ENCODE measurements at places on chromosomes 13 and 19.
A peak's percentile ranks its signal among the peaks of the same experiment; 100 is the strongest.

- no peak for DNase-seq
Observed at GRCh38 chr13:100493418-100493817, 95.2 kb downstream of the GGACT start.

- DNase-seq: no peak
Observed at GRCh38 chr19:39749981-39750380, 12.2 kb upstream of the CLC start.

DNA sequence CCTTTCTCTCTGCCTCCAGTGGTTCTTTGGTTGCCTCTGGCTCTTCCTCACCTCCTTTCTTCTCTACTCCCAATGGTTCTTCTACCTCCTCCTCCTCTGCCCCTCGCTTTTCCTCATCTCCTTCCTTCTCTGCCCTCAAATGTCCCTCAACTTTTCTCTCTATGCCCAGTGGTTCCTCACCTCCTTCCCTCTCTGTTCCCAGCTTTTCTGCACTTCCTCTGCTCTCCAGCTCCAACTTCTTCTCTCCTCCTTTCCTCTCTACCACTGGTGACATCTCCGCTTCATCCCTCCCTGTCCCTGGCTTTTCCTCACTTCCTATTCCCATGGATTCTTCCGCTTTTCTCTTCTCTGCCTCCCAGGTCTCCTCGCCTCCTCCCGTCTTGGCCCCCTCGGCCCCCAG lies 7.8 kb downstream of the PALM3 start:
- DNase-seq: no peak

GRCh38 chr19:3573858-3574637 lies 1.3 kb downstream of the HMG20B start:
- DNase-seq: peak; percentile 84

- no peak for DNase-seq
Observed at GRCh38 chr13:111488486-111489132, 168.2 kb downstream of the TEX29 start.

DNA sequence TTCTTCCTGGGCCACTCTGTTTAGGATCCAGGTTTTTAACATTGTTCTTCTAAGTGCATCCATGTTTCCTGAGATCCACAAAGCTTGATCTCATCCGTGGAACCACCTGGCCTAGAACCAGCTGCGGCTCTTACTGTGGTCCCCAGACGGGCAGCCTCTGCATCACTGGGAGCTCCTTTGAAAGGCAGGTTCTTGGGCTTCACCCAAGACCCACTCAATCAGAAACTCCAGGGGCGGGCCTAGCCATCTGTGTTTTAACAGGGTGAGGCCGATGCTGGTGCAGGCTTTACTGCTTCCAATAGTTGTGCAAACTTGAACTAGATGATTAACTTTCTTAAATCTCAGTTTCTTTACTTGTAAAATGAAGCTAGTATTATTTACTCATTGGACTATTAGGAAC lies 605.7 kb downstream of the FGF9 start:
- no peak for DNase-seq

GRCh38 chr19:21947775-21948174 lies 63.0 kb downstream of the ZNF208 start:
- no peak for DNase-seq

GRCh38 chr13:35822666-35823065 lies 308.5 kb downstream of the DCLK1 start:
- DNase-seq: no peak

- DNase-seq: no peak
Observed at GRCh38 chr19:719636-720344, 11.1 kb downstream of the PALM start.

DNA sequence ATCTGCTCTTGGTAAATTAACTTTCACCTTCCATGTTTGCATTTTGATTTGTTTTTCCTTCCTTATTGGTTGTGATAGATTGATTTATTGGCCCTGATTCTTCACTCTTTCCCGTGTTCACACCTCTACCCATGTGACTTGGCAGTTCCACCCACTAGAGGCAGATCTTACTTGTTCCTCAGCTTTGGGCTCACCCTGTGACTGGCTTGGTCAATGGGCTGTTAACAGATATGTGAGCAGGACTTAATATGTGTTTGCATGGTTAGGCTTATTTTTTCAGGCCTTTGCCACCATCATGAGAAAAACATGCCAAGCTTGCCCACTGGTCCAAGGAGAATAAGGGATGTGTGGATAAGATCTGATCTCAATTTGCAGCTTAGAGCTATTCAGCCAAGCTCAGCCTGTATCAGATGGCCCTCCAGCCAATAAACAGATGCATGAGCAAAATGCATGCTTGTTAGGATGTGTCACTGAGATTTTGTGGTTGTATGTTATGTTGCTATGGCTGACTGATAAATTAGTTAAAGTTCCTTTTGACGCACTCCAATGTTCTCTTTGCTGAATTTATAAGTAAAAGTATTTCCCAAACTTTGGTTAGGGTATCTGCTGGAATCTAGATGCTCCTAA lies 48.0 kb downstream of the RGCC start:
- peak; percentile 70 for DNase-seq

DNA sequence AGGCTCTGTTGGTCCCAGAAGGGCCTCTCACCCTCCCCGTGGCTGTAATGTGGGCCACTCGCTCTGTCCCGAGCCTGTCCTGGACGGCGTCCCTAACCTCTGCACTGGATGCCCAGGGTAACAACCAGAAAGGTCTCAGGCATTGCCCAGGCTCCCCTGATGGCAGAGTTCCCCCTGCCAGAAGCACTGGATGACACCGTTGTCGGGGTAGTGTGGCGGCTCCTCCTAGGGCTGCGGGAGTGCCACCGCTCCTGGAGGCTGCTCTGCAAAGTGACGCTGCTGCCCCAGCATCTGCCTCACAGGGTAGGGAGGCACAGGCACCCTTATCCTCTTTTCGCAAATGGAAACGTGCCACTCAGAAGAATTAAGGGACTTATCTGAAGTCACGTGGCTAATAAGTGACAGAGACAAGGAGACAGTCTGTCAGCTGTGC lies 32.0 kb downstream of the MPHOSPH8 start:
- DNase-seq: no peak

DNA sequence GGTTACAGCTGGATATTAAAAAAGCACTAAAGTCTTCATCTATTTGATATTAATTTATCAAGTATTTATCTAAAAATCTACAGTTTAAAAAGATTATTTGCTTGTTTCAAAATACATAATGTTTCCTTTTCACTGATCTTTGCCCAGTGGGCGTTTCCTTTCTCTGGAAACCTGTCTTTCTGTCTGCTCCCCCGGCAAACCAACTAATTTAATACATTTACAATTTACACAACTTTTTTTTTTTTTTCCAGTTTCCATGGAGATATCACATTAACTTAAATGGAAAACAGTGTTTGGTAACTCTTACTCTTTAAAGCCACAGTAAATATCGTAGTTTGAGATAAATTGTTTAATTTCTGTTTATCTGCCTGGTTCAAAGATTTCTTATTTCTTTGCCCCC lies 5.3 kb downstream of the GPC6 start:
- DNase-seq: no peak

- DNase-seq: no peak
Observed at GRCh38 chr13:112893570-112894422, 75.2 kb upstream of the MCF2L start.

DNA sequence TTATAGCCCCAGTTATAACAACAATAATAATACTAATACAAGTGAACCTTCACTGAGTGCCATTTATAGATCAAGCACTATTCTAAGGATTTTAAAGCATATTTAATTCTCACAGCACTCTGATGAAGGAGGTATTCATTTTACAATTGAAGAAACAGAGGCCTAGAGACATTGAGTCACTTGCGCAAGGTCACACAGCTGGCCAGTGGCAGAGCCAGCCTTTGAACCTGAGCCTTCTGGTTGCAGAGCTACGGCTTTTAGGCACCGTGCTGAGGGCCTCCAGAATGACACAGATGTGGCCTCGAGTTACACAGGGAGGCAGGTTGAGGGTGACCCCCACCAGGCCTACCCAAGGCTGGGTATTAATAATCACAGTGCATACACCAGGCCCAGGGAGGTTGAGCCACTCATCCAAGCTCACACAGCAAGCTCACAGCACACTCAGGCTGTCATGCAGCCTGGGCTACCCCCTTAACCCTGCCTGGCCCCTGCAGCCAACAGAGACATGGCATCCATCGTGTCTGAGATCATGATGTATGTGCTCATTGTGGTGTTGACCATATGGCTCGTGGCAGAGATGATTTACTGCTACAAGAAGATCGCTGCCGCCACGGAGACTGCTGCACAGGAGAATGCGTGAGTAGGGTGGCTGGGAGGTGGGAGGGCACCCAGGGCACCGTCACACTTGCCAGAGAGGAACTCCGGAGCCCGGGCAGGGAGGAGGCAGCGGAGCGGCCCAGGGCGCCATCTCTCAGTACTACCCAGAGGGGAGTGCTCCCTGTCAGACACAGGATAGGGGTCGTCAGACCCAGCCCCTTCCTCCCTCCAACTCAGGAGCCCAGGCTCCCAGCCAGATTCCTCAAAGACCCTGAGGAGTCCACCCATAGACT lies 2.7 kb upstream of the HPN start:
- no peak for DNase-seq

DNA sequence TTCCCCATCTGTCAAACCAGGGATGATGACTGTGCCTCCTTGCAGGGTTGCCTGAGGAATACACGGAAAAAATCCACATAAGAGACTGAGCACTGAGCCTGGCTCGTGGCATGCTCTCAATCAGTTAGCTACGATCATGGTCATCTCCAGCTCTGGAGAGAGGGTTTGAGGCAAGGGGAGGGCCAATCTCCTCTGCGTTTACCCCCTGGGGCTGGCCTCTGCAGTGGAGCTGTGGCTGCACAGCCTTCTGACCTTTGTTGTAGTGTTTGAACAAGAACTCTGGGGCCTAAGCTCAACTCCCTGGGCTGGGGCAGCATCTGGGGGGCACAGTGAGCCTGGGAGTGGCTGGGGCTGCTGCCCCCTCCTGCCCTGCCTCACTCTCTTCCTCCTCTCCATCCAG lies 5.9 kb downstream of the LRRC4B start:
- no peak for DNase-seq

DNA sequence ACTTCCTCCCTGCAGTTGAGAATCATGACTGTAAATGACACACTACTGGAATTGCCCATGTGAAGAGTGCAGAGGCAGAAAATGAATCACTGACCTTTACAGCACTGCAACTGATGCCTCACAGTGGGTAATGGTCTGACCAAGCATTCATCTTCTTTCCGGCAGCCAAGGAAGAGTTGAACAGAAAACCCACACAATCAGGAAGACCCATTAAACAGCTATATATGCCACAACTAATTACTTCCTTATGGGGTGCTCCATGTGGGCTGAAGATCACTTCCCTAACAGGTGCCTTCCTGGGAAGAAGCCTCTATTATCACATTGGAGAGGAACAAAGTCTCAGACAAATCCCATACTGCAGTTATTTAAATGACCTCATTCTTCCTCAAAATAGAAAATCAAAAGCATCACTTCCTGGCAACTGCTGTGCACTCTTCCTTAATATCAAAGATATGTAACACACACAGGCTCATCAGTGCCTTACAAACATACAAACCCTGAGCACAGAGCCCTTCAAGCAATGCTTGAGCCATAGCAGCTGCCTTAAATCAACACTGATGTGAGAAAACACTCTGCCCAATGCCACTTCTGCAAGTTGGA lies 45.8 kb downstream of the RUBCNL start:
- DNase-seq: peak; percentile 82

- no peak for DNase-seq
Observed at GRCh38 chr19:18879579-18880373, 16.2 kb downstream of the CERS1 start.

DNA sequence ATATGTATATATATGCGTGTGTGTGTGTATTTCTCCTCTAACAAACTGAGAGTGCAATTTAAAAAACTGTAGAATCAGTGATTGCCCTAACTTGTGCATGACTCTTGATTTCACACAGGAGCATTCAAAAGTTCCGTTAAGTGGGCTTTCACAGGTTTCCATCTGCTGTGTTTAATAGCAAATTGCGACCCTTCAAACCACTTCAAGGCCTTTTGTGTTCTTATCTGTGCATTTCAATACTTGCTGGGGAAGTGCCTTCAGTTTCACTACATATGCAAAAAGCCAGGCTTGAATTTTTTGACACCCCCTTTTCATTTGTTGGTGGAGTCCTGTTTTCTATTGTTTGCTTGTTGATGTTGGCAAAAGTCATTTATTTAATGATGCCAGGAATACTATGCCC lies 158.0 kb downstream of the TM9SF2 start:
- no peak for DNase-seq

GRCh38 chr13:45143346-45143751 lies 23.0 kb downstream of the GTF2F2 start:
- no peak for DNase-seq

DNA sequence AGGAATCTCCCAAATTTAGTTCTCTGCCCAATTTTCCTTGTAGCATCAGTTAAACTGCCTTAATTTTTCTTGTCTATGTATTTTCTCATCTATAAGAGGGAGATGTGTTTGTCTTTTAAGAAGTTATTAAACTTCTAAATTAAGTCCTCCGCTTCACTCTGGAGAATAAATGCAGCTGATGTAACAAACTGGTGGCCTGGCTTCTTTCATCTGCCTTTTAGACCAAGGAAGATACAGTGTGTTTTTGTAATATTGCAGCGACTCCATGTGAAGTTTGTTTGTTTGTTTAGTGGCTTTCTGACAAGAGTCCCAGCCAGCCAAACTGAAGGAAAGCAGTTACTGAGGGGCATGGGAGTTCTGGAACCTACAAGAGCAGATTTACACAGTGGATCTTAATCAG lies 56.4 kb downstream of the KLF12 start:
- DNase-seq: no peak

GRCh38 chr13:23380534-23380933 lies 53.0 kb downstream of the SACS start:
- peak; percentile 81 for DNase-seq

DNA sequence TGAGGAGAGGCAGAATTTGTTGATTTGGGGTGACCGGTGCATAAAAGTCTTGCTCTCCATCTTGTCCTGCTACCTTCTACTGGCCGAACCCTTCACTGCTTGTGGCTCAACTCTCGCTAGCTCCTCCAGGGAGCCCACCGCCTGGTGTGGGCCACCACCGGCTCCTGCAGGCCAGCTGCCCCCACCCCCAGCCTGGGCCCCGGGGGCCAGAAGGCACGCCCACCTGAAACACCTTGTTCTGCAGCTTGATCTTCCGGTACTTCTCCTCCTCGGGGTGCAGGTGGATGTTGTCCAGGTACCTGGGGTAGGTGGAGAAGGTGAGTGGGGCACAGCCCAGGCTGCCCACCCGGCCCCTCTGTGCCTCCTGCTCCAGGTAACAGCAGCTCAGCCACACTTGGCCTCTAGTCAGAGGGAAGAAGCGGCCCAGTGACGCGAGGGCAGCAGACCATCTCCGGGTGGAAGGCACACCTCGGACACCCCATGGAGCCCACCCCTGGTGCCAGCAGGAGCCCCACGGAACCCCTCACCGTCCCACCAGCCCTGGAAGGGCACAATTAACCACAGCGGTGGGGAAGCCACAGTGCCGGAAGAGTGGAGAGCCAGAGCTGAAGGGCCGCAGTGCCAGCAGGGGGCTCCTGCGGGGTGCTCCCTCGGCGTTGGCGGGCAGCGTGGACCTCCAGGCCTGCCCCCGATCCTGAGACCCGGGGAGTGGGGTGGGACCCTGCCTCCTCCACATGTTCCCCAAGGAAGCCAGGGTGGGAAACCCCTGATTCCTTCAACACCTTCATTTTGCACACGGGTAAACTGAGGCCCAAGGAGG lies 10.1 kb downstream of the UBXN6 start:
- DNase-seq: no peak

Data from skeletal muscle cell (primary cell).